Fibroblast of the aortic adventitia (primary cell): ENCODE measurements at places on chromosomes 5 and 9. TPM values are rescaled to one million over a fixed set of nuclear protein-coding genes. Genes with fewer than 3 reads are reported as not detected.

Gene PRRX2
- total RNA-seq, result 3.5 and 36.1 TPM in 2 replicates

DNA sequence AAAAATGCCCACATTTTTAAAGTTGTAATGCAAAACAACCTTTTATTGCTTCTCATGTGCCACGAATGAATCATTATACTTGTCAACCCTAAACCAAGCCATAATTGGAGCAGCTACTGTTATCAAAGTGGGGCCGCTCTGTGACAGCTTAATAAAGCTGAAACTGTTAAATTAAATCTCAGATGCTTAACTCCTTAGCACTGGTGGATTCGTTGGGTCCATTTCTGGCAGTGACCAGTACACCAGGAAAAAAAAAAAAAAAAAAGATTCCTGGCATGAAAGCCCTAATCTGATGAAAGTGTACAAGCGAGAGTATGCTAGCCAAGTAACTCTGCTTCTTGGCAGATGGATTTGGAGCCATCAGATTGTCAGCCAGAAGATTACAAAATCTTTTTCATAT lies 164.8 kb downstream of the ZSWIM6 start:
- peak; percentile 72 for DNase-seq

- DNase-seq, result peak; percentile 48
Observed at GRCh38 chr9:16328349-16328748, 542.1 kb downstream of the BNC2 start.

DNA sequence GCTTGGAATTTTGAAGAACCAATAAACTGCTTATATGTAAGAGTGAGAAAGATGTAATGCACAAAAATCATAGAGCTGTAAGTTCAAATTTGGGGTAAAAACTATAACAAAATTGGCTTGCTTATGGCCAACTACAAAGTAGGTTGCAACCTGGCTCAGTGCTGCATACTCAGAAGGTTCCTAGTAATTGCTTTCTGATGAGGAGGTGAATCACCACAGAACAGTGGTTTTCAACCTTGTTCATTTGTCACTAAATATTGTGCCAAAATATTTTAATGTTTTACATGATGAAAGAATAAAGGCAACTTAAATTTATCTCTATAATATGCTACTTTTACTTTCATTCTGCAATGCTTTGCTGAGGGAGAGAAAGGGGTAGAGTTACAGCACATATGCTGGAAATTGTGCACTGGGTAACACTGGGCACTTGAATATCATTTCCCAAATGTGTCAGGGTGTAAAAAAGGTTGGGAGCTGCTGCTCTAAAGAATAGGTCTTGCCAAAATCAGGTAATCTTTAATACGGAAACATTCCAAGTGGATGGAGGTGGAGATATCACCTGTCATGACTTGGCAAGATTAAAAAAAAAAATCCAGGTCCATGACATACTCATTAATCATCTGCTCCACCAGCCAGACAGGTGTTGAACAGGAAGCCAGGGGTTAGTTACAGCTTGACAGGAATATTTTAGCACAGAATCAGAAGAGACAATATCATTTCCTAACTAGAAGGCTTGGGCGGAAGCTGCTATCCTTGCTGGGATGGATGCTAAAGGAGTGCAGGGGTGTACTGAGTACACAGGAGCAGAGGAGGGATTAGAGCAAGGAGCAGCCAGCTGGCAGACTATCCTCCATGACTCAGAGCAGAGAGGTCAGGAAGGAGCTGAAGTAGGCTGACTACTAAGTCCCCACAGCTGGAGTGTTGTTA lies 34.6 kb upstream of the CCL21 start:
- DNase-seq, result peak; percentile 85

- peak; percentile 94 for DNase-seq
Observed at GRCh38 chr9:107732781-107733522, 243.4 kb upstream of the KLF4 start.

Gene GPR150
- total RNA-seq, result 0.27 and 0.98 TPM in 2 replicates

DNA sequence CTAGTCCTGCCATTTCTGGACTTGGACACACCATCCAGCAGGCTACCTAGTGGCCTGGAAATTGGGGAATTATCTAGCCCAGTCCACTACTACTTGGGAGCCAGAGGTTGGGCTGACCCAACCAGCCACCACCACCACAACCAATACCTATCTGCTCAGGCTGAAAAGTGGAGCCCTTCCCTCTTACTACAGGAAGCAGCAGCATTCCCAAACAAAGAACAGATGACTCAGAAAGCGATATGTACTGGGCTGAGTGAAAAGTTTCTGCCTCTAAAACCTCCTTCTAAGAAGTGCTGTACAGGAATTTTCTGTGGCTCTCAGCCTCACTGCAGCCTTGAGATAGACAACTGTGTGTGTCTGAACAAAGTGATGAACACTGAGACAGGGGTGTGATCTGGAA lies 279.4 kb downstream of the CDH10 start:
- DNase-seq, result no peak

DNA sequence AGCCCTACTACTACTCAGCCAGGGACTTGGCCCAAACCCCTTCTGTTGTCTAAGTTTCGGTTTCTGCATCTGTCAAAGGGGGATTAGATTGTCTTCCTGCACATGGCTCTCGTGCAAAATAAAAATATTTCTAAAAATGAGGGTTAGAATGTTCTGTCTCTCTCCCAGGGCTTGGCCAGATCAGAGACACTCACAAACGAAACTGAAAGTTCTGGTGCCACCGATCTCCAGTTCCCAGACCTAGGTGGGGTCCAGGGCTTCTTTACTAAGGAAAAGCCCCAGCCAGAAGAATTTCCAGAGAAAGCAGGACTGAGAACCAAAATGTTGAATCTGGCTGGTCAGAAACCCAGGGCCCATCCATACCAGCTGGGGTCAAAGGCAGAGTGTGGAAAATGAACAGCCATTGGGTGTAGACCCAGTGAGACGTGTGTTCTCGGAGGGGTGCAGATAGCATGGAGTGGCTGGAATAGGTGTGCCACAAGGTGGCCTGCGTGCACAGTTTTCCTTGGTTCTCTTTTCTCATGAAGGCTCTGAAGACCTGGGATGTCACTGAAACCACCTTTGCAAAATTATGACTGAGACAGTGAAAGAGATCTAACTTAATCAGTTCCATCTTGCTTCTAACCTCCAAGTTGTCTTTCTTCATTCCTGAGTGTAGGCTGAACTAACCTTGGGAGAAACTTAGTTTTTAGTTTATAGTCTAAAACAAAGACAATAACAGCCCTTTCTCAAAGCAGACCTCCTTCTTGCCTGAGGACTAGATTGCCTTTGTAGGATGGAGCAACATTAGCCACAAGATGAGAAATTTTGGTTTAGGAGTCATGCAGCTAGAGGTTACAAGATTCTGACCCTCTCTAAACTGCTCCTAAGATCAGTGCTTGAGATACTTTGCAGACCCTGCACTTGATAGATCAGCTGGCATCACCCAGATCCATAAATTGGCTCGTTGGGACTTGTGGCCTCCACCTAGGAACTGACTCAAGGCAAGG lies 2.3 kb upstream of the SLC23A1 start:
- peak; percentile 54 for DNase-seq

DNA sequence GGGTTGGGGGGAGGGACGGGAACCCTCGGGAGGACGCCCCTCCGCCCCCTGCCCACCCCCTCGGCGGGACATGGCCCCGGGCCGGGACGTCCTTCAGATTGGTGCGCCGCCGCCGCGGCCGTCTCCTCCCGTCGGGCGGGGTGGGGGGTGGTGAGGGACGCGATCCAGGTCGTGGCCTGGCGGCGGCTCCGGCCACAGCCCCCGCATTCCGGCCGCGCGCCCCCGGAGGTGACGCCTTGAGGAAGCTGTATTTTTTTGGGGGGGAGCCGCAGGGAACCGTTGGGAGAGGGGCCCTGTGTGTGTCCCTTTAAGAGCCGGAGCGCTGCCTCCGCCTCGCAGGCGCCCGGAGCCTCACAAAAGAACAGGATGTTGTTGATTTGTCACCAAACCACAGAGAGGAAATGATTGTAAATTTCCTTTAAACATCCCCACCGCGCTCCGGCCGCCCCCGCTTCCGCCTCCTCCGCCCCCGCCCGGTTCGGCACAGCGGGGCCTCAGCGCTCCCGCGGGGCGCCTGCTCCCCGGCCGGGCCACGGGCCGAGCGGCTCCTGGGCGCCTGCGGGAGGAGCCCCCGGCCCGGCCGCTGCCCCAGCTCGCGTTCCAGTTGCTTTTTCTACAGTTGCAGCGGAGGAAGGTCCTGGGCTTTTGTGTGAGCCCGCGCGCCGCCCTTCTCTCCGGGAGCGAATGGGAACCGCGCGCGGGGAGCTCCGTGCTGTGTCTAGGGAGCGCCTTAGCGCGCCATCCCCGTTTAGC lies 32.1 kb upstream of the SPRY4 start:
- DNase-seq, result peak; percentile 88

DNA sequence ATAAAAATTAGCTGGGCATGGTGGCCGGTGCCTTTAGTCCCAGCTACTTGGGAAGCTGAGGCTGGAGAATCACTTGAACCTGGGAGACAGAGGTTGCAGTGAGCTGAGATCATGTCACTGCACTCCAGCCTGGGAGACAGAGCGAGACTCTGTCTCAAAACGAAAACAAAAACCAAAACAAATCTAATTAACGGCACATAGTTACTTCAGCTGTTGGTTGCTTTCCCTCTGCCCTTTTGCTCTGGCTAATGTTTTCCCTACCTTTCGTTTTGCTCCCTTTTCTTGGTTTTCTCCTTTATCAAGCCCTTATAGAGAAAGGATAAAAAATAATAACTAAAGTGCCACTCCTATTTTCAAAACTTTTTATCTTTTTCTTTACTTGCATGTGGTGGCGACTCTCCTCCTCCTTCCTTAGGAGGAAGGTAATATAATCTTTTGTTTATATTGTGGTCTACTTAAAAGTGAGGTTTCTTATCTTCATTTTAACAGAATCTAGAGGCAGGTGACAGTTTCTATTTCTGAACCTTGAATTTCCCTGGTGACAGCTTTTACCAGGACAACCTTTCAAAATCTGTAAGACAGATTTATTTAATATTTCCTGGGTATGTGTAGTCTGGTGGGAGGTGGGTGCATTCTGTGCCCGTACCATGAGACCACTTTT lies 125.4 kb downstream of the ARHGEF28 start:
- DNase-seq, result no peak

Gene MPDZ
- 41.0 and 85.9 TPM in 2 replicates for total RNA-seq

Gene PCDHB16
- 0.25 and 0.36 TPM in 2 replicates for total RNA-seq
